ENCODE measurements at places on chromosomes 1 and 21.

GRCh38 chr1:47685763-47686066 is 247.9 kb downstream of the FOXD2 start:
- DNase-seq: no peak

DNA sequence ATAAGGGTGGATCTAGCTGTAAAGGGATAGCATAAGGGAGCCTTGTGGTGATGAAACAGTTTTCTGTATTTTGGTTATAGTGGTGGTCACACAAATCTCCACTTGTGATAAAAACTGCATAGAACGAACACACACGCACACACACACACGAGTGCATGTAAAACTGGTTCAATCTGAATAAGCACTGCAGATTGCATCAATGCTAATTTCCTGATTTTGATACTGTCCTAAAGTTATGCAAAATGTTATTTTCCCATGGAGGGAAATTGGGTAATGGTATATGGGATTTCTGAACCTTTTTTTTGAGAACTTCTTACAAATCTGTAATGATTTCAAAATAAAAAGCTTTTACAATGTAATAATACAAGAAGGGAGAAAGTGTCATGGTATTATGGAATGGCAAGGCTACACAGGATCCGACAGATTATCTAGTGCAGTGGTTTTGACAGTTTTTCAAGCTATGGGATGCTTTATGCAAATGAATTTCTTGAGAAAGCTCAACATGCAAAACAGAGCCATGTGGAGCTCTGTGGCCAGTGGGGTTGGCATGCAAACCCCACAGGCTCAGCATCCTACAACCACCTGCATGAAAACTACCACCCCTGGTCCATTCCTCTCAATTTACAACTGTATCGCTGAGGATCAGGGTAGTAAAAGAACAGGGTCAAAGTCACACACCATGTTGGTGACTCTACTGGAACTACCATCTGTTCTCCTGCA is 18.8 kb downstream of the SLC41A1 start:
- DNase-seq: no peak

GRCh38 chr1:59549903-59550302 is 253.0 kb downstream of the FGGY start:
- peak; percentile 52 for DNase-seq

DNA sequence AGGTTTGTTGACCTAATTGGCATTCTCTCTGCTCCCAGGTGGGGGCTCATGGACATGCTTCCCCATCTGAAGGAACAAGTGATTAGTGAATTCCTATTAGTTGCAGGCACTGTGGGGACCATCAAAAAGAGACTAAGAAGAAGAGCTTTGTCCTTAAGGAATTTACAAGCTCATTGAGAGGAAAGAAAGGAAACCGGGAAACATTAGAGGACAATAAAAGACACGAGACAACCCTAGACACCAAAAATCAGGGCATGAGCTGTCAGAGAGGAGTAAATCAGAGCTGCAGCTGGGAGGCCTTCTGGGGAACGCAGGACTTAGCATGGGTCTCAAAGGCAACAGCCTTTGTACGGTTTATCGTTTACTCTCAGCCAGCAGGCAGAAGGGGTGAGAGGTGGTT is 45.1 kb downstream of the BACE2 start:
- DNase-seq: no peak

DNA sequence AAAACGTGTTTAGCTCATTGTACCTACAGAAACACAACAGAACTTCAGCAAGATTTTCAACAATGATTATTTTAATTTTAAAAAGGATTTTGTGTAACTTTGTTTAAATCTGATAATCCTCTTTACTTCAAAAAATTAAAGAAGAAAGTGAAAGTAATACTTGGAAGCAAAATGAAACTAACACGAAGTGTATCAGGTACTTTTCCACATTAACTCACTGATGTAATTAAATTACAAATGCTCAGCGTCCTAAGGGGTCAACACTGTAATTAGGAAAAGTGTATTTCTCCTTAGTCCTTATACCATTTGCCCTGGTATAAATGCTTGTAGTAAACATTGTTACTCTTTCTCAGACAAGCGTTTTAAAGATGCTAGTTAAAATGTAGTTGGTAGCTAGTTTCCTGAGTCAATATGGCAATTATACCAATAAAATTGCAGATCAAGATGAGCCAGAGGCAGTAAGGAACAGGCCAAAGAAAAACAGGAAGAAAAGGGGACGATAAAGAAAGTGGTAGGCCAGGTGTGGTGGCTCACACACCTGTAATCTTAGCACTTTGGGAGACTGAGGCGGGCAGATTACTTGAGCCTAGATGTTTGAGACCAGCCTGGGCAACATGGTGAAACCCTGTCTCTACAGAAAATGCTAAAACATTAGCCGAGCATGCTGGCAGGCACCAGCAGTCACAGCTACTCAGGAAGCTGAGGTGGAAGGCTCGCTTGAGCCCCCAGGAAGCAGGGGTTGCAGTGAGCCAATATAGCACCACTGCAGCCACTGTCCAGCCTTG is 553.0 kb downstream of the SMYD3 start:
- DNase-seq: no peak

DNA sequence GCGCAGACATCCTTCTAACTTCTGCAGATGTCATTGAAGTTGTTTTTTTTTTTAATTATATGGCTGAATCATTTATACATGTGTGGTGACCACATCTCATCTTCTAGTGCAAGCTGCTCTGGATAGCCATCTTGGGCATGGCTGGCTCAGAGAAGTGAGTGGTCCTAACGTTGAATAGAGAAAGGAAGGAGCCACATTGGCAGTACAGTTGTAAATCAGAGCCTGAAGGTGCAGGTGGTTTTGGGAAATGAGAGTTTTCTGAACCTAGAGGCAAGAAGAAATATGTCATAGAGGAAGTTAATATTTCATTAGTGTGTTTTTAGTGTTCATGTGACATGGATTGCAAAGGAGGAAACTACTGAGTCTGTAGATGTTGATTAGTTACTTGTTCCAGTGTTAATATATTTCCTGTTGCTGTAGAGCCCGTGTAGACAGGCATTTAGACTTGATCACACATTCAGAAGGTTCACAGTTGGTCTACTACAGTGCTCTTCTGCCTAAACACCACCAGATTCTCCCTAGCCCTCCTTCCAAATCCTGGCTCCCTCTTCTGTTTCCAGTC is 163.7 kb downstream of the ROR1 start:
- DNase-seq: no peak

DNA sequence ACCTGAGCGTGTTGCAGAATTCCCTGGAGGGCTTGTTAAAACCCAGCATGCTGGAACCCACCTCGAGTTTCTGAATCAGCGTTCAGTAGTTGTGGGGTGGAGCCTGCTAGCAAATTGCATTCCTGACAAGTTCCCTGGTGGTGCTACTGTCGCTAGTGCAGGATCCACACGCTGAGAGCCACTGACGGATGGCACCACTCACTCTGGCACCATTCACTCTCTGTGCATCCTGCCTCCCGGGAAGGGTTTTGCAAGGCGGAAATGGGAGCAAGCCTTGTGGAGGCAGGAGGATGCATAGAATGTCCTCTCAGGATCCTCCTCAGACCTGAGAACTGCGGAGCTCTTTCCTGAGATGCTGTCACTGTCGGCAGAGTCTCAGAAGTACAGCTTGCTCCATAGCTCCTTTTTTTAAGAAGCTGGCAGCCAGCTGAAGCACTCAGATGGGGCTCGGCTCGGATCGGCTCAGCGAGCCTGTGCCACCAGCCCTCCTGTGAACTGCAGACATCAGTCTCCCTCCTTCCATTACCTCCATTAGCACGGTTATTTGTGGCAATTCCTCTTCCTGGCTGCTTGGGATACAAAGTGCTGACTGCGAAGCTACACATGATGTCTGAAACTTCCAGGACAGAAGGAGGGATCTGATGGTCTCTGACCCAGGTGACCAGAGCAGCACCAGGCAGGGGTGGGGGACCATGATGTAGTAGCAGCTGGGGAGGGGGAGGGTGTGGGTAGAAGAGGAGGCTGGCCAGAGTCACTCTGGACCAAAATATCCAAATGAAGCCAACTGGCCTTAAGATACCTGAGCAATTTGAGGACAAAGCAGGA is 89.6 kb downstream of the C1orf94 start:
- DNase-seq: no peak

GRCh38 chr1:110198746-110199145 is 11.4 kb upstream of the KCNC4 start:
- DNase-seq: no peak

GRCh38 chr1:67789551-67789950 is 43.7 kb downstream of the GNG12 start:
- no peak for DNase-seq

DNA sequence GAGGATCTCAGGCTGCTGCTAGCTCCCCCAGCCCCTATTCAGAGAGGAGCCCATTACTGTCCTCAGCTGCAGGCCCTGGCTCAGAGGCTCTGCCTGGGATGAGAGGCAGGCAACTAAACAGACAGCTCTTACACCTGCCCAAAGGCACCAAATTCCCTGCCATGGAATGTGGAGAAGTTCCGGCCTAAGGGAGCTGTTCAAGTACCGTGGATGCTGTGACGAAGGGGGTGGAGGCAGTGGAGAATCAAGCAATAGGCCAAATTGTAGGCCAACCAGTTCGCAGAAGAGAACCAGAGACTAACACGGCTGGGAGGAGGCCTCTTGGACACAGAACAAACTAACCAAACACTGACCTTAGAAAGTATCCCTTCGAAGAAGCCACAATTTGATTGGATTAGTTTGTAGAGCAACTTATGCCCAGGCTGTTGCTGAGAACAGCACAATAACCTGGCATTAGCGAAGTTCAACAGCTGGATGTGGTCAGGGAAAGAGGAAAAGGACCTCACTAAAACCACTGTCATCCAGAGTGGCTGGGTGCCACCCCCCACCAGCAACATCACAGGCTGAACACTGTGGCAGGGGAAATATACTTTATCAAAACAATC is 3.6 kb downstream of the C1orf174 start:
- DNase-seq: no peak

DNA sequence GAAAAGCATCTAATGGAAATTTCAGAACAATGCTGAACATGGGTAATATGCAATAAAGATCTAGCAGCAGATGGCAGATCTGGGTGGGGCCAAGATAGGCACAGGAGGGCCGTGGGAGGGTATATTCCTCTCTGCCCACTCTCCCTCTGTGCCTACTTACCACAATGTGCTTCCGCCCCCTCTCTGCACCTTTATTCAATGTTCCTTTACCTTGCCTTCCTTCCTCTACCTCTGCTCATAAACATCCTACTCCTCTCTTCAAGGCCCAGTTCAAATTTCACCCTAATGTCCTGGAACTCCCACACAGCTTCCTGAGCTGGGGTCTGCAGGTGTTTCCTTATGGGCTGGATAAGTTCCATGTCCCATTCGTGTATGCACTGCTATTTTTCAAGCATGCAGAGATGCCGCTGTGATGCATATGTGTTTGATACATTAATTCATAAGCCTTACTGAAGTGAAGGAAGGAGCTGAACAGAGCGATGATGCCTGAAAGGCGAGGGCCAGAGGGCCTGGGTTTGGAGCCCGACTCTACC is 65.6 kb upstream of the EDEM3 start:
- no peak for DNase-seq

DNA sequence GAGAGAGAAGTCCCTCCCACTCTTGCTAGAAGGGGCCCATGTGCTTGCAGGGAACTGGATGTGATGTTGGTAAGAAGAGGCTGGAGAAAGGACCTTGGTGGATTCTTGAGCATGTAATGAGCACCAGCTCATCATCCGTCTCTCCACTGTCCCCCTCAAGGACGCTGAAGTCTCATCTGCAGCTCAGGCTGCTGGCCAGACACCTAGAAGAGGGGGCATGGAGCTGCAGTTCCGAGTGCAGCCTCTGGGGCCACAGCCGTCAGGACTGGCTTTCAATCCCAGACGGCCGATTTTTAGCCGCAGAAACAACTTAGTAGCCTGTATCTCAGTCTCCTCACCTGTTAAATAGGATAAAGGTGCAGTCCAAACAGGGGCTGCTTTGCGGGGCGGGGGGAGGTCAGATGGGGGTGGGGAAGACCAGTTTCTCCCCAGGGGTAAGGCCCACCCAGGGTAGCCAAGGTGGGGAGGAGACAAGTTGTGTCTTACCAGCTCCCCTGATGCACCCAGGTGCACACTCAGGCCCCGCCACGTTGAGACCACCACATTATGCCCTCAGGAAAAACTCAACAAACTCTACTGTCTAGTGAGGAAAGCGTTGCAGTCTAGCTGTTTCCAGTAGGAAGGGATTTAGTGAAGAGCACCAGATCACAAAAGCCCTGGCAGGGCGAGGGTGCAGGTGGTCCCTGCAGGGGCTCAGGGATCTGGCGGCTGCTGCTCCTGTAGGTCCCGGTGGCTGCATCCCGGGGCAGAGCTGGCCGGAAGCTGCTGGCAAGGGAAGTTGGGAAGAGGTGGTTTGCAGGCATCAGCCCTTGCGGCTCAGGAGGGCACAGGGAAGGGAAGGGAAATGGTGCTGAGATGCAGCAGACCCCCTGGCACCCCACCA is 29.5 kb downstream of the LDLRAP1 start:
- DNase-seq: peak; percentile 56

DNA sequence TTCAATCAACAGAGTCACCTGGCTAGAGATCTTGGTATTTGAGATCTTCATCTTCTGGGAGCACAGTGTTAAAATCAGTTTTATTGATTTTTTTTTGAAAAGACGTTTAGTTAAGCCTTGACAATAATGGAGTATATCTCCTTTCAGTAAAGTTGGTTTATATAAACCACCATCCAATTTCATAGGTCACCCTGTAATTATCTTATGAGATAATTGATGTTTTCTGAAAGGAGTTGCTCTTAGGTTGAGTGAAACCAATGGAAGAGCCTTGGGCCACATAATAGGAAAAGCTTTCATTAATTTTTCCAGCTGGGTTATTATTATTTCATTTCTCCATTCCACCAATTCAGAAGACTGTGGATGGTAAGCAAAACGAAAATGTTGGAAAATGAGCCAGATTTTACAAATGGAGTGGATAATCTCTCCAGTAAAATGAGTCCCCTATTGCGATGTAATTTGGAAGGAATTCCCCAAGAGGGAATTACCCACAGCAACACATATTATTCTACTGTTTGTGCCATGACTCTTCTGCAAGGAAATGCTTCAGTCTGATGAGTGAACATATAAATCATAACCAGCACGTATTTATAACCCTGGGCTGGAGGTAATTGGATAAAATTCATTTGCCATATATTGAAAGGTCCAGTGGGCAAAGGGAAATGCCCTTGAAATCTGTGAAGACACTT is 46.2 kb upstream of the TINAGL1 start:
- no peak for DNase-seq

DNA sequence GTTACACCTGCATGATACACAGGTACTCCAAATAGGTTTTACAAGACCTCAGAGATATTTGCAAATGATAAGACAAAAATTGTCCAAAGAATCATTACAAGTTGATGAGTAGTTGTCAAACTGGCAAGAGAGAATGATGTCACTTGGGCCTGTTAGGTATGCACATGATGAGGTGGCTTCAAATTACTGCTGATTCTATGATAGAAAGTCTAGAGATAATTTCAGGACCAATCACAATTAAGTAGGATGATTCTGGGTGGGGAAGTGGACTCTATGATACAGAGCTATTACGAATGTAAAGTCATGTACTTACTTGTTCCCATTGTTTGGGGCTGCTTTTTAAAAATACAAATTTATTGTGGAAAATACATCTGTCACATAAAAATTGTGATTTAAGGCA is 5.2 kb upstream of the SPRR1B start:
- no peak for DNase-seq

- DNase-seq: no peak
These were observed 58.4 kb downstream of the PLXNA2 start for GRCh38 chr1:208185801-208186231.

- DNase-seq: no peak
These were observed 3.0 kb downstream of the GGPS1 start for GRCh38 chr1:235331401-235331800.

GRCh38 chr1:214193691-214194090 is 87.3 kb upstream of the SMYD2 start:
- DNase-seq: no peak

GRCh38 chr1:236489710-236490377 is 33.9 kb upstream of the LGALS8 start:
- no peak for DNase-seq
